ENCODE measurements at places on chromosomes 12 and 14.

DNA sequence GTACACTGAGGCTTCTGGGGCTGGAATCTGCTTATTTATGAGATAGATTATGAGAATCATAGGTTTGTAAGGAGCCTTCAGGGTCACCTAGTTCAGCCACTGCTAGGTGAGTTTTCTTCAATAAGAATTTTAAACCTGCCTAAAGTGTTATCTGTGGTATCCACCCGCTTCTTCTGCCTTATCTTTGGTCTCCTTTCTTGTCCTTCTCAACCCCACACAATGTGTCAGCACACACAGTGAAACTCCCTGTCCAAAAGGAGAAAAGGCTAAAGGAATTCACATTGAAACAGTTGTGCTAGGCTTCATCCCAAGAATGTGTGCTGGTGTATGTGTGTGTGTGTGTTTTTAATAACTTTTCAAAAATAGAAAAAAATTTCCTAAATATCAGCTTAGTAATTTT lies 259.3 kb upstream of the BTG1 start:
- no peak for DNase-seq
- H3K27me3 ChIP-seq = no peaks in the 10 kb centered on the region
- no peak overlapping the region for H3K4me3 ChIP-seq
- no peaks in the 10 kb centered on the region for H3K36me3 ChIP-seq
- no peak overlapping the region for H3K27ac ChIP-seq

DNA sequence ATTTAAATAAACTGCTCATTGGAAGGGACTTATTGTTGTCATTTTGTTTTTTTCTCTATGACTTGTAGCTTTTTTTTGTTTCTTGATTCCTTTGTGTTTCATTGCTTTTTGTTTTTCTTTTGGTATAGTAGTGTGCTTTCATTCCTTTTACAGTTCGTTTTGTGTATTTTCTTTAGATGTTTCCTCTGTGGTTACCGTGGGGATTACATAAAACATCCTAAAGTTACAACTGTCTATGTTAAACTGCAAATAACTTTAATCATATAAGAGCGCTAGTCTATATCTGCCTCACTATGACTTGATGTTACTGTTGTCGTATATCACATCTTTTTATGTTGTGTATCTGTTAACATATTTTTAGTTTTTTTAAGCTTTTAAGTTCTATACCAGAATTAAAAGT lies 86.9 kb downstream of the ATF7IP start:
- H3K36me3 ChIP-seq = peaks cover 28% of the 10 kb centered on the region
- no peaks in the 10 kb centered on the region for H3K27me3 ChIP-seq
- H3K4me3 ChIP-seq = no peak overlapping the region
- no peaks in the 10 kb centered on the region for H3K4me1 ChIP-seq
- H3K27ac ChIP-seq = no peak overlapping the region

DNA sequence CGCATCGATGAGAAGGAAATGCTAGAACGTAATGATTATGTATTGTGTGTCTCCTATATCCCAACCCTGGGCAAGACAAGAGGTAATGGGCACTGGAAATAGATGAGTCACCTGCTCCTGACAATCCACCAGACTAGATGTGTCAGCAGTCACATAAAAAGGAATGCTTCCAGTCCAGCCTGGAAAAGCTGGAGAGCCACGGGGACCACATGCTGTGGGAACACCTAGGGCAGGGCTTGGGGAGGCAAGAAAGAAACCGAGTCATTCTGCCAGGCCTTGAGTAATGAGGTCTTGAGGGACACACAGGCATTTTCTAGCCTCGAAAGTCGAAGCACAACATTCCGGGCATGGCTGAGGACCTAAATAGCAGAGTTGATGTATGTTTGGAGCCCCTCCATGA lies 716.7 kb upstream of the TMEM132C start:
- no peak for DNase-seq
- H3K27me3 ChIP-seq = peaks cover 5% of the 10 kb centered on the region
- no peak overlapping the region for H3K27ac ChIP-seq
- H3K4me1 ChIP-seq = no peaks in the 10 kb centered on the region
- no peak overlapping the region for H3K4me3 ChIP-seq
- H3K36me3 ChIP-seq = no peaks in the 10 kb centered on the region

GRCh38 chr12:31005256-31005943 lies 68.3 kb upstream of the DDX11 start:
- H3K4me1 ChIP-seq = no peaks in the 10 kb centered on the region
- no peaks in the 10 kb centered on the region for H3K27me3 ChIP-seq
- peak; percentile 34 for DNase-seq
- H3K4me3 ChIP-seq = no peak overlapping the region

DNA sequence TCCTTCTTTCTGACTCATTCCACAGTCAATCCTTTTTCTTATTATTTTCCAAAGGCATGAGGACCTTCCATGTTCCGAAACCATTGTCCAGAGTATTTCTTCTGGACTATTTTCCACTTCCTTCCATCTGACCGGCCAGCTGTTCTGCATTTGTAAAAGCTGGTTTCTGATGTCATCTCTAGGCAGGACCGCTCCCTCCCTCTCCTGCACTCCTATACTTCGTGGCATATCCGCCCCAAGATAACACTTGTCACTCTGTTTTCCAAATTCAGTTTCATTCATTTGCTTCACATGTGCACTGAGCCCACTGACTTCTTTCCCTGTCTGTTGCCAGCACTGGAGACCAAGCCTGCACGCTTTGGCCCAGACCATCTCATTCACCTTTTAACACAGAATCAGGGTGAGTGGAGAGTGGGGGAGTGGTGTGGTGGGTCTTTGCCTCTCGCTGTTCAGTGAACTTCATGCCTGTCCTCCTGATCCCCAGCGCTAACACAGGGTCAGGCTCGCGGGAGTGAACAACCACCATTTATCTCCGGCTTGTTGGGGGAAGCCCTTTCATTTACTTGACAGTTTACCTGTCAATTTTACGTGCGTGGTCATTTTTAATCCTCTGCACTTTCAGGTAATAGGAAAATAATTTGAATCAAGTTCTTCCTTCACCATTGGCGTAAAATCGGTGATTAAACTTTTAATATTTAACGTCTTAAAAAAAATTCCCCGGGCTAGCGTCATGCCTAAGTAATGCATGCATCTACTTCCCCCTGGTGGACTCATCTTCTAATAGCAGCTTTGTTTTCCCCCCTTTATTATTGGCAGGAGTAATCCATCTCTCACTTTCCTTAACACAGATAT lies 52.5 kb downstream of the C12orf75 start:
- DNase-seq = no peak
- H3K27ac ChIP-seq = no peak overlapping the region
- H3K27me3 ChIP-seq = no peaks in the 10 kb centered on the region
- H3K4me1 ChIP-seq = no peaks in the 10 kb centered on the region

DNA sequence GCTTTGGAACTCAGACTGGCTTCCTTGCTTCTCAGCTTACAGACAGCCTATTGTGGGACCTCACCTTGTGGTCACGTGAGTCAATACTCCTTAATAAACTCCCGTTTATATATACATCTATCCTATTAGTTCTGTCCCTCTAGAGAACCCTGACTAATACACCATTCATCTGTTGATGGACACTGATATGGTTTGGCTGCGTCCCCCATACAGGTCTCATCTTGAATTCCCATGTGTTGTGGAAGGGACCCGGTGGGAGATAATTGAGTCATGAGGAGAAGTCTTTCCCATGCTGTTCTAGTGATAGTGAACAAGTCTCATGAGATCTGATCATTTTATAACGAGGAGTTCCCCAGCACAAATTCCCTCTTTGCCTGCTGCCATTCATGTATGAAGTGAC lies 57.0 kb downstream of the OTOGL start:
- no peak overlapping the region for H3K27ac ChIP-seq
- H3K27me3 ChIP-seq = no peaks in the 10 kb centered on the region
- no peaks in the 10 kb centered on the region for H3K4me1 ChIP-seq
- no peak for DNase-seq
- H3K36me3 ChIP-seq = no peaks in the 10 kb centered on the region

- H3K4me1 ChIP-seq = no peaks in the 10 kb centered on the region
- H3K27me3 ChIP-seq = no peaks in the 10 kb centered on the region
- H3K27ac ChIP-seq = no peak overlapping the region
- no peaks in the 10 kb centered on the region for H3K36me3 ChIP-seq
- H3K4me3 ChIP-seq = no peak overlapping the region
These were observed 886.0 kb upstream of the FBXO33 start for GRCh38 chr14:40318211-40318719.

- no peak overlapping the region for H3K4me3 ChIP-seq
- no peaks in the 10 kb centered on the region for H3K27me3 ChIP-seq
- H3K36me3 ChIP-seq = no peaks in the 10 kb centered on the region
- no peak for DNase-seq
These were observed 35.7 kb downstream of the R3HDM2 start for GRCh38 chr12:57395121-57395520.

- peak; percentile 63 for DNase-seq
- H3K4me3 ChIP-seq = no peak overlapping the region
- no peaks in the 10 kb centered on the region for H3K36me3 ChIP-seq
- peaks cover 9% of the 10 kb centered on the region for H3K4me1 ChIP-seq
- peak overlapping the region; percentile 84 for H3K27ac ChIP-seq
- H3K27me3 ChIP-seq = no peaks in the 10 kb centered on the region
These were observed 8.4 kb upstream of the NR4A1 start for GRCh38 chr12:52042706-52043385.

GRCh38 chr12:24500831-24501230 lies 448.1 kb downstream of the BCAT1 start:
- no peak overlapping the region for H3K4me3 ChIP-seq
- no peak overlapping the region for H3K27ac ChIP-seq
- no peaks in the 10 kb centered on the region for H3K27me3 ChIP-seq
- DNase-seq = no peak

DNA sequence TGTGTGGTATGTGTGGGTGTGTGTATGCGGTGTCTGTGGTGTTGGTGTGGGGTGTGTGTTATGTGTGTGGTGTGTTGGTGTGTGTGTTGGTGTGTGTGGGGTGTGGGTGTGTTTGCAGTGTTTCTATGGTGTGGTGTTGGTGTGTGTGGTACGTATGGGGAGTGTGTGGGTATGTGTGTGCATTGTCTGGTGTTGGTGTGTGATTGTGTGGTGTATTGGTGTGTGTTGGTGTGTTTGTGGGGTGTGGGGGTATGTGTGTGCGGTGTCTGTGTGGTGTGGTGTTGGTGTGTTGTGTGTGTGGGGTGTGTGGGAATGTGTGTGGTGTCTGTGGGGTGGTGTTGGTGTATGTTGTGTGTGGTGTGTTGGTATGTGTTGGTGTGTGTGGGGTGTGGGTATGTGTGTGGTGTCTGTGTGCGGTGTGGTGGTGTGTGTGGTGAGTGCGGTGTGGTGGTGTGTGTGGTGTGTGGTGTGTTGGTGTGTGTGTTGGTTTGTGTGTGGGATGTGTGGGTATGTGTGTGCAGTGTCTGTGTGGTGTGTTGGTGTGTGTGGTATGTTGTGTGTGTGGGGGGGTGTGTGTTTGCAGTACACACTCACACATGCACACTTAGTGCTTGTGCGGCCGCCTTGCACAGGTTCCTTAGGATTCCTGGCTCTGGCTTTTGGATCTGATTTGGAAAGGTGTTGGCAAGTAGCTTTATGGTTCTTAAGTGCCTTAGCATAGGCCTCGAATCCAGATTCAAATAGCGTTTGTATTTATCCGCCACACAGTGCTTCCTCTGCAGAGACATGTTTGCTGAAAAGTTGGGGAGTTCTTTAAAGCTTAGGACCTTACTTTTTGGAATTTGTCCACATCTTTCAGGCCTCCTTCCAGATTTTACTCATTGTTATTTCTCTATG lies 16.4 kb downstream of the MLXIP start:
- peak overlapping the region; percentile 17 for H3K27ac ChIP-seq
- DNase-seq = no peak
- H3K27me3 ChIP-seq = no peaks in the 10 kb centered on the region
- peaks cover 52% of the 10 kb centered on the region for H3K4me1 ChIP-seq
- no peaks in the 10 kb centered on the region for H3K36me3 ChIP-seq
- no peak overlapping the region for H3K4me3 ChIP-seq

DNA sequence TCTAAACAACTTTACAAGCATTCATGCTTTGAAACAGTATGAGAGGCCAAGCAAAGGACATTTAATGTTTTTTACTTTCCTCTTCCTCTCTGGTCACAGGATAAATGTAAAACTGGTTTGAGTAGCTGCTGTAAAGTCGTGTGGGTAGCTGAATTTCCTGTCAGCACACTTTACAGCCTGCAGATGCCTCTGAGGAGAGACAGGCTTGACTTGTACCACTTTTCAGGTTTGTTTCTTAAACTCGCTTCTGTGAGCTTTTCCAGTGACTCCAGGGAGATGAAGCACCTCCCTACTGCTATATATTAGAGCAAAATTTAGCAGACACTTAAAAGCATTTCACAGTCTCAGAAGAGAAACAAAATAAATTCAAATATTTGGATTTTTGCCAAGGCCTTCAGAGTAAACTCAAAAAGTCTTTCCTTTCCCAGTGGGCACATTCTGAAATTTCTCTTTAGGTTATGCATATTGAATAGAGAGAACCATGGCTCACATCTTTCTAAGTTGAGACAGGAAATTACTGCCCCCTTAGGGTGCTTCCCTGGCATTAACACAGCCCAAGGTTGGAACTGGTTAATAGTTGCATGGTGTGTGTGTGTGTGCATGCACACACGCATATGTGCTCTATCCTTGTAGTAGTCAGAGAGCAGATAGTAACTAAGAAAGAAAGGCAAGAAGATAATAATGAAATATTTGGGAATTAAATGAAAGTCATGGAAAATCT lies 557.3 kb upstream of the MIS18BP1 start:
- H3K36me3 ChIP-seq = no peaks in the 10 kb centered on the region
- no peaks in the 10 kb centered on the region for H3K27me3 ChIP-seq
- H3K4me3 ChIP-seq = no peak overlapping the region
- H3K4me1 ChIP-seq = no peaks in the 10 kb centered on the region
- no peak for DNase-seq
- no peak overlapping the region for H3K27ac ChIP-seq
